ENCODE measurements at places on chromosomes 1 and 21. TPM values are rescaled to one million over a fixed set of nuclear protein-coding genes. Genes with fewer than 3 reads are reported as not detected.

The CLIC6 gene
- 9.9 TPM for total RNA-seq

The PCAT6 gene
- total RNA-seq = 1.2 TPM

The CASZ1 gene
- total RNA-seq = 8.4 TPM

The KISS1 gene
- total RNA-seq = not detected

The LDLRAD1 gene
- total RNA-seq = not detected

The FCRL1 gene
- total RNA-seq = 0.32 TPM

The FMO2 gene
- 45.2 TPM for total RNA-seq

The C1QC gene
- 491 TPM for total RNA-seq

The S100A12 gene
- 77.2 TPM for total RNA-seq

The NTNG1 gene
- not detected for total RNA-seq

The ZNF695 gene
- not detected for total RNA-seq

The CDC14A gene
- total RNA-seq = 6.8 TPM

The S100A7 gene
- total RNA-seq = not detected

The NAV1 gene
- total RNA-seq = 133 TPM

The ZFP69B gene
- 1.3 TPM for total RNA-seq

The WDR64 gene
- not detected for total RNA-seq

The PTCH2 gene
- total RNA-seq = 0.93 TPM

The PLEKHN1 gene
- 0.39 TPM for total RNA-seq

The FGGY gene
- 13.8 TPM for total RNA-seq

The ASTN1 gene
- total RNA-seq = 0.32 TPM

The NCAM2 gene
- 0.93 TPM for total RNA-seq

The LEMD1 gene
- total RNA-seq = not detected
